ENCODE measurements at places on chromosomes 16 and 17. TPM values are rescaled to one million over a fixed set of nuclear protein-coding genes. Genes with fewer than 3 reads are reported as not detected.

Gene ABCC12
- total RNA-seq, result under 0.01 TPM

Gene TBC1D3L
- total RNA-seq, result 18.8 TPM

Gene LIMD2
- 7.5 TPM for total RNA-seq

Gene LDHD
- total RNA-seq, result 30.8 TPM

- peak; percentile 37 for DNase-seq
These were observed 29.7 kb downstream of the DCAKD start for GRCh38 chr17:45021607-45022287.

DNA sequence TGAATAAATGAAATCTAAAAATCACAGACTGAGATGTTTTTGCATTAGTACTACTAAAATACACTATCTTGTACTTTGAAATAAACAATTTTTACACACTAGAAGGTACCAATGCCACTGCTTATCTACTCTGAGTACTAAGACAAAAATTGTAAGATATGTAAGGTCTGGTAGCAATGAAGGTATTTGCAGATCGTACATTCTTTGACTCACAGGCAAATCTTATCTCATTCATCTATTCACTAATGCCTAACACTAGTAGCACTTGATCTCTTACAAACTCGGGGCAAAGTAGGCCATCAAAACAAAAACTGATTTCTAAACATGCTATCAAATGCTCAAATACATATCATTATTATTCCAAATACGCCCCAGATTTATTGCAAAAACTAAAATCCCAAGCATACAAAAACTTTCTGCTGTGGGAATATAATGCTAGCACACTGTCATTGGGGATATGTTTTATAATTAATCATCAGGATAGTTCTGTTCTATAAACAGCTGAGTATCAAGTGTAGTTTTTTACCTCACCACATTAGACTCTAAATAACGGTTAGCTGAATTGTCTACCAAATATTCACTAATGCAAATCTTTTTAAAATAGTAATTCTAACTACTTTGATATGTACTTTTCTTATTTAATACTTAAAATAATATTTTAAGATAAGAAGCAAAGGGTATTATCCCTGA, 68.0 kb downstream of the MED13 start:
- DNase-seq, result no peak
